Neural cell (in vitro differentiated cells): ENCODE measurements at places on chromosomes 16 and 17. TPM values are rescaled to one million over a fixed set of nuclear protein-coding genes. Genes with fewer than 3 reads are reported as not detected.

CDRT15 gene
- polyA plus RNA-seq, result not detected in 2 replicates

DRG2 gene
- polyA plus RNA-seq, result 40.6 and 51.2 TPM in 2 replicates

PIRT gene
- polyA plus RNA-seq, result 0.06 TPM in 1 of 2 replicates, not detected in the other

CNTNAP4 gene
- polyA plus RNA-seq, result 73.7 and 75.8 TPM in 2 replicates

C17orf113 gene
- 3.0 and 5.2 TPM in 2 replicates for polyA plus RNA-seq

KRTAP3-1 gene
- polyA plus RNA-seq, result not detected in 2 replicates

ARL17B gene
- polyA plus RNA-seq, result 24.2 and 28.2 TPM in 2 replicates

NOD2 gene
- not detected in 2 replicates for polyA plus RNA-seq

PRKAR1A gene
- 512 and 539 TPM in 2 replicates for polyA plus RNA-seq

CHST5 gene
- 0.84 and 2.7 TPM in 2 replicates for polyA plus RNA-seq

SCNN1B gene
- not detected in 2 replicates for polyA plus RNA-seq

CASKIN1 gene
- polyA plus RNA-seq, result 10.3 and 12.3 TPM in 2 replicates

MYH10 gene
- 61.1 and 79.2 TPM in 2 replicates for polyA plus RNA-seq

MYH2 gene
- 0.04 TPM in 1 of 2 replicates, not detected in the other for polyA plus RNA-seq

DNAH2 gene
- 2.0 and 2.1 TPM in 2 replicates for polyA plus RNA-seq

SKAP1 gene
- 0.63 TPM in 1 of 2 replicates, not detected in the other for polyA plus RNA-seq

MILR1 gene
- polyA plus RNA-seq, result not detected in 2 replicates

ZSCAN10 gene
- 0.10 TPM in 1 of 2 replicates, not detected in the other for polyA plus RNA-seq

PDILT gene
- not detected in 2 replicates for polyA plus RNA-seq

FBXO39 gene
- polyA plus RNA-seq, result not detected in 2 replicates

HOXB7 gene
- not detected in 2 replicates for polyA plus RNA-seq

NATD1 gene
- polyA plus RNA-seq, result 2.5 and 2.8 TPM in 2 replicates

ANKFN1 gene
- polyA plus RNA-seq, result 0.14 and 0.28 TPM in 2 replicates

CTCF gene
- polyA plus RNA-seq, result 40.4 and 42.8 TPM in 2 replicates

TELO2 gene
- 50.4 and 55.5 TPM in 2 replicates for polyA plus RNA-seq

RNF222 gene
- not detected in 2 replicates for polyA plus RNA-seq

SPN gene
- 0.09 TPM in 1 of 2 replicates, not detected in the other for polyA plus RNA-seq

GINS2 gene
- polyA plus RNA-seq, result 6.1 and 9.2 TPM in 2 replicates

HAGH gene
- polyA plus RNA-seq, result 163 and 196 TPM in 2 replicates

CDH8 gene
- 5.0 and 5.5 TPM in 2 replicates for polyA plus RNA-seq

TMEM100 gene
- polyA plus RNA-seq, result not detected in 2 replicates

DPEP2 gene
- polyA plus RNA-seq, result not detected in 2 replicates

KRTAP1-1 gene
- not detected in 2 replicates for polyA plus RNA-seq

MLKL gene
- not detected in 2 replicates for polyA plus RNA-seq

CRISPLD2 gene
- 0.06 TPM in 1 of 2 replicates, not detected in the other for polyA plus RNA-seq

IL21R gene
- 0.08 TPM in 1 of 2 replicates, not detected in the other for polyA plus RNA-seq

PSKH1 gene
- polyA plus RNA-seq, result 3.8 and 8.1 TPM in 2 replicates

HIC1 gene
- 1.7 and 2.8 TPM in 2 replicates for polyA plus RNA-seq

ASB16 gene
- not detected in 2 replicates for polyA plus RNA-seq

KRT36 gene
- not detected in 2 replicates for polyA plus RNA-seq

PRR29 gene
- polyA plus RNA-seq, result 2.8 and 3.8 TPM in 2 replicates

TNFRSF13B gene
- not detected in 2 replicates for polyA plus RNA-seq

KRT33B gene
- not detected in 2 replicates for polyA plus RNA-seq

TBC1D3 gene
- 0.24 TPM in 1 of 2 replicates, not detected in the other for polyA plus RNA-seq

GFAP gene
- not detected in 2 replicates for polyA plus RNA-seq

FOXF1 gene
- not detected in 2 replicates for polyA plus RNA-seq

ITGA2B gene
- 3.1 and 3.9 TPM in 2 replicates for polyA plus RNA-seq

BICDL2 gene
- 0.37 TPM in 1 of 2 replicates, not detected in the other for polyA plus RNA-seq
